ENCODE measurements at places on chromosomes 6 and 20. TPM values are rescaled to one million over a fixed set of nuclear protein-coding genes. Genes with fewer than 3 reads are reported as not detected.
A peak's percentile ranks its signal among the peaks of the same experiment; 100 is the strongest.

GRCh38 chr20:54773643-54774000, 298.2 kb downstream of the DOK5 start:
- DNase-seq = no peak
- no peak overlapping the region for H3K4me3 ChIP-seq
- H3K36me3 ChIP-seq = no peaks in the 10 kb centered on the region
- H3K4me1 ChIP-seq = no peaks in the 10 kb centered on the region
- no peak overlapping the region for H3K27ac ChIP-seq
- no peaks in the 10 kb centered on the region for H3K27me3 ChIP-seq

- DNase-seq = no peak
- peaks cover 1% of the 10 kb centered on the region for H3K4me1 ChIP-seq
- H3K27me3 ChIP-seq = no peaks in the 10 kb centered on the region
- no peak overlapping the region for H3K27ac ChIP-seq
- peaks cover 28% of the 10 kb centered on the region for H3K36me3 ChIP-seq
Observed at GRCh38 chr6:36177166-36177565, 19.4 kb upstream of the BRPF3 start.

DNA sequence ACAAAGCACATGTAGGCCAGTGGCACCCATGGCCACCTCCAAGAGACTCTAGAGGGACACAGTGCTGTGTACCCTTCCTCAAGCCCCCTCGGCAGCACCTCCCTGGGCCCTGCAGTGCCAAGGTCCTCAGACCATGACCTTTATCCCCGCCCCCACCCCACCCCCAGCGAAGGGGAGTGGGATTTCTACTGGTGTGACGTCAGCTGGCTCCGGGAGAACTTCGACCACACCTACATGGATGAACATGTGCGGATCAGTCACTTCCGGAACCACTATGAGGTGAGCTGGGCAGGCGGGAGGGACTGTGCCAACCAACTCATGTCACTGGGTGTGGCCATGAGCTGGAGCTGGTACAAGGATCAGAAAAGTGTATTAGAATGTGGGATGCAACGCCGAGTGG, 38.0 kb downstream of the TTLL9 start:
- no peaks in the 10 kb centered on the region for H3K4me1 ChIP-seq
- no peaks in the 10 kb centered on the region for H3K36me3 ChIP-seq
- no peak overlapping the region for H3K27ac ChIP-seq
- no peaks in the 10 kb centered on the region for H3K27me3 ChIP-seq

DNA sequence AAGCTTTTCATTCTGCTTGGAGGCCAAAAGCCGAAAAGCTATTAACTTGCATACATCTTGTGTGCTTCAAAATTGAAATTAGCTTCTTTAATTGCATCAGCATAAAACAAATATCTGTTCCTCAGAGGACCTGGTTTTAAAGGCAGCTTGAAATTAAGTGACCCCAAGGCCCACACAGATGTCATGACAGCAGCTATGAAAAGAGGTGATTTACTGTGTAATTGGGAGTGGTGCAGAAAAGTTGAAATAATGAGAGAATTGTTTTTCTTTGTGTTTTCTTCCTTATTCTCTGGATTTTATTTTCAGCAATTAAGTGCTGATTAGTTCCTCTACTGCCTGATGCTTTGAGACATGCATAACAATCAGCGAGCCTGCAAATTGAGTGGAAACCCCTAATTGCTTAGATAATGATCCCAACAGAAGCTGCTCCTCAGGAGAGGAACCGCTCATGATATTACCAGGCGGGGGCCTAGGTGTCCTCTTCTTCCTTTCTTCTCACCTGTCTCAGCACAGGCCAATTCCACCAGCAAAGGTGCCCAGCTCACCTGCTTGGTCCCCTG, 34.1 kb upstream of the GGTLC1 start:
- no peaks in the 10 kb centered on the region for H3K36me3 ChIP-seq
- H3K4me1 ChIP-seq = peaks cover 12% of the 10 kb centered on the region
- no peak overlapping the region for H3K27ac ChIP-seq
- DNase-seq = no peak

- H3K4me1 ChIP-seq = peaks cover 14% of the 10 kb centered on the region
- DNase-seq = no peak
- no peaks in the 10 kb centered on the region for H3K36me3 ChIP-seq
- H3K4me3 ChIP-seq = no peak overlapping the region
- H3K27me3 ChIP-seq = peaks cover 8% of the 10 kb centered on the region
Observed at GRCh38 chr6:30818391-30818841, 65.9 kb upstream of the DDR1 start.

DNA sequence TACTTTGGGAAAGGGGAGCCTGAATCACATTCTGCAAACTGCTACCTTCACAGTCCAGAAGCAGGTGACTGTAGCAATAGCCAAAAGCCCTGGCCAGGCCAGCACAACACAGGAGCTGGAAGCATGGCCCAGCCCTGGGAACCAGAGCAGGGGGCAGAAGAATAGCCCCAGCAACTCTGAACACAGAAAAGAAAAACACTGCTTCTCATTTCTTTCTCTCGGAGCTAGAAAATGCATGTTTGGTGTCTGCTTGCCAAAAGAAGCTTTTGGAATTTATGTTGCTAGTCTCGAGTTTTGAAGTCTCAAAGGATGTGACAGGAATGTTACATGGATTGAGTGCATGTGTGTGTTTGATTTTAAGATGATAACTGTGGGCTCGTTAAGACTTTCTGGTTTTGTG, 79.8 kb upstream of the SCAF8 start:
- no peak for DNase-seq
- no peak overlapping the region for H3K4me3 ChIP-seq
- H3K27ac ChIP-seq = no peak overlapping the region
- H3K36me3 ChIP-seq = no peaks in the 10 kb centered on the region

GRCh38 chr6:137013738-137014602, 30.8 kb downstream of the IL20RA start:
- H3K27me3 ChIP-seq = peaks cover 54% of the 10 kb centered on the region
- H3K27ac ChIP-seq = no peak overlapping the region
- no peak for DNase-seq
- no peaks in the 10 kb centered on the region for H3K36me3 ChIP-seq

DNA sequence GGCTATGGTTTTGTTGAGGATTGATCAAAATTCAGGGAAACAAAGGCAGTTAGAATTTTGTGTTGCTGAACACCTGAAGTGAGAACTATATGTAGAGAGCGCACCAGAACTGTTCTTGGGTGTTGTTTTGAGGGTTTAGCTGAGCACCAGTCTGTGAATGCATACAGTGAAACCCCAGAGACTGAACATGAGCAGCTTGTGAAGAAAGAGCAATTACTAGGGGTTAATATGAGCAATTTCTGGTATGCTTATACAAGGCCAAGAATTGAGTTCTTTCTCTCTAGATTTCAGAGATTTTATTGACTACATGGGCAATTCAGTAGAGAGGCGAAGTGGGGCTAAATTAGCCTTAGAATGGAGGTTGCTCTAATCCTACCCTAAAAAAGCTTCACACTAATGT, 93.9 kb downstream of the CD2AP start:
- no peak overlapping the region for H3K27ac ChIP-seq
- no peak overlapping the region for H3K4me3 ChIP-seq
- no peak for DNase-seq
- H3K4me1 ChIP-seq = no peaks in the 10 kb centered on the region
- peaks cover 20% of the 10 kb centered on the region for H3K36me3 ChIP-seq
- no peaks in the 10 kb centered on the region for H3K27me3 ChIP-seq

GRCh38 chr6:107625264-107625663, 135.3 kb downstream of the SOBP start:
- H3K36me3 ChIP-seq = no peaks in the 10 kb centered on the region
- no peak overlapping the region for H3K4me3 ChIP-seq
- DNase-seq = no peak
- no peaks in the 10 kb centered on the region for H3K27me3 ChIP-seq
- no peak overlapping the region for H3K27ac ChIP-seq

DNA sequence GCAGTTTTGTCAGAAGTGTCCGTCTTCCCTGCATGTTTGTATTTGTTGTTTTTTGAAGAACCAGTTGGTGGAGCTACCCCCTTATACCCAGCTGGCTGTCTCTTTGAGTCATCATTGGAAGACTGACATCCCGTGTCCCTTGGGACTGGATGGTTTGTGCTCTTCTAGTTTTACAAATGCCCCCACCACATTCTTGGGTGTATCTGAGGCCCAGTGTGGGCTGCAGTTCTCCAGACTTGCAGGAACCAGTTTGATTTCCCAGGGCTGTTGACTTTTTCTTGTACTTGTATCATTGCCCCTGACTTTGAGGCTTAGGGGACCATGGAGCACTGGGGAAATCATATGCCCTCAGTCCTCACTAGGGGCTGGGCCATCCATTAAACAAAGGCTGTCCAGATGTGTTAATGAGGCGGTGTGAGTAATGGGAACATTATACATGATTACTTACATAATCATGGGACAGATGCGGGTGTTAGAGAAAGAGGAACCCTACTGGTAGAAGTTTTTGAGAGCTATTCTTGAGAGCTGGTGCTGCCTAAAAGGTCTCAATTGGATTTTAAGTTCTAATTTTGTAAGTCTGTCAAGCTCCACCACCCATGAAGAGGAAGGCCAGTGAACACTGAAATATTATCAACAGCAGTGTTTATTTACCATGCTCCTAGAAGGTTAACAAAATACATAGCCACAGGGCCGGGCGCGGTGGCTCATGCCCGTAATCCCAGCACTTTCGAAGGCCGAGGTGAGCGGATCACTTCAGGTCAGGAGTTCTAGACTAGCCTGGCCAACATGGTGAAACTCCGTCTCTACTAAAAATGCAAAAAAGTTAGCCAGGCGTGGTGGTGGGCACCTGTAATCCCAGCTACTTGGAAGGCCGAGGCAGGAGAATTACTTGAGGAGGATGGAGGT, 8.5 kb downstream of the JARID2 start:
- H3K4me3 ChIP-seq = peak overlapping the region; percentile 28
- peaks cover 99% of the 10 kb centered on the region for H3K4me1 ChIP-seq
- H3K36me3 ChIP-seq = peaks cover 6% of the 10 kb centered on the region
- H3K27me3 ChIP-seq = no peaks in the 10 kb centered on the region
- DNase-seq = no peak

DNA sequence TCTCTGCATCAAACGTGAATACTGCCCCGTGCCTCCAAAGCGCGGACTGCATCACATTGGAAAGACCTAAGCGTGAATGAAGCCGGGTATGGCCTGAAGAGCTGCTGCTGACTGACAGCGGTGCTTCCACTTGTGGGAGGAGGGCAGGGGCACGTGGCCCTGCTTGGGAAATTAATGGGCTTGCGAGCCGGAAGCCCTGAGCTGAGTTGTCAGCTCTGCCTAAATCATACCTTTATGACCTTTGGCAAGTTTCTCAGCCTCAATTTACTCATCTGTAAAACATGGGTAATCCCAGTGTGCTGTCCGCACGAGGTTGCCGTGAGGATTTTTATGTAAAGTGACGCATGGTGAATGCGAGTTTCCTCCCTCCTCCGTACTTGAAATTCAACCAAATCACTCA, 67.0 kb upstream of the FOXQ1 start:
- H3K4me1 ChIP-seq = no peaks in the 10 kb centered on the region
- no peak for DNase-seq
- no peak overlapping the region for H3K27ac ChIP-seq
- H3K4me3 ChIP-seq = no peak overlapping the region

GRCh38 chr6:1575210-1576041, 34.3 kb upstream of the FOXC1 start:
- no peaks in the 10 kb centered on the region for H3K36me3 ChIP-seq
- H3K27me3 ChIP-seq = peaks cover 20% of the 10 kb centered on the region
- H3K27ac ChIP-seq = no peak overlapping the region
- peaks cover 4% of the 10 kb centered on the region for H3K4me1 ChIP-seq

DNA sequence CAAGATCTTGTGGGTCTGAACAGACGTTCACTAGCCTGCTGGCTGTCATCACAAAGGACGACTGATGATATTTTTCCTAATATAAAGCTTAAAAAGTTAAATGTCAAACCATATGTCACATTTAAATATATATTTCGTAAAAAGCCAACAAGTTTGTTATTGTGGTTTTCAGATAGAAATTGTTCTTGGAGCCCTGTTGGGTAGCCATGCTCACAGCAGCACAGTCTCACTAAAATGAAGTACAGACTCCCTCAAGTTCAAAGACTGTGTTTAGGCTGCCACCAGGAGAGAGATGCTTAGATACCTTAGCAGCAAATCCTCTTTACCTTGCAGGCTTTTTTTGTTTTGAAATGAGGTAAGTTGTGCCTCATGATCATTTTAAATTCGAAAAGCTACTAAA, 17.8 kb downstream of the EEF1E1 start:
- H3K36me3 ChIP-seq = peaks cover 70% of the 10 kb centered on the region
- no peak overlapping the region for H3K27ac ChIP-seq
- DNase-seq = no peak
- peaks cover 4% of the 10 kb centered on the region for H3K4me1 ChIP-seq
- no peak overlapping the region for H3K4me3 ChIP-seq

DNA sequence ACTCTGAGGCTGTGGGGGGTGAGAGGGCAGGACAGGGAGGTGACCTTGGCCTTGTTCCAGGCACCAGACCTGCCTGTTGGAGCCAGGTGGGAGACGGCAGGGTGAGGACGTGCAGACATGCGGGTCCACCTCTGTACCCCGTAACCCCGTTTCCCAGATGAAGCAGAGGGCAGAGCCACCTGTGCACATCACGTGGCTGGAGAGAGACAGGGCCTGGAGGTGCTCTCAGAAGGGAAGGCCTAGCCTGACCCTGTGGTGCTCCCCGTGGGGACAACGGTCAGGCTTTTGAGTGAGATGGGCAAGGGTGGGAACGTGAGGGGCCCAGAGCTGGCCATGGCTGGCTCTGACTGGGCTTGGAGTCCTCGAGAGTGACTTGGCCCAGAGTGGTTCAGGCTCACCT, 6.6 kb downstream of the NTSR1 start:
- peaks cover 21% of the 10 kb centered on the region for H3K27me3 ChIP-seq
- H3K4me1 ChIP-seq = no peaks in the 10 kb centered on the region
- DNase-seq = no peak
- H3K4me3 ChIP-seq = no peak overlapping the region
- no peak overlapping the region for H3K27ac ChIP-seq

GRCh38 chr6:14309951-14310445, 192.4 kb downstream of the CD83 start:
- peaks cover 83% of the 10 kb centered on the region for H3K4me1 ChIP-seq
- H3K27ac ChIP-seq = peak overlapping the region; percentile 24
- H3K36me3 ChIP-seq = peaks cover 3% of the 10 kb centered on the region

GRCh38 chr6:153493501-153493900, 362.4 kb upstream of the RGS17 start:
- no peaks in the 10 kb centered on the region for H3K36me3 ChIP-seq
- H3K4me3 ChIP-seq = no peak overlapping the region
- H3K27ac ChIP-seq = no peak overlapping the region

Gene C20orf204
- total RNA-seq = 2.2 TPM

Gene RNF144B
- 13.5 TPM for total RNA-seq

Gene UBE2C
- total RNA-seq = 3.3 TPM

Gene OPRL1
- total RNA-seq = 1.4 TPM

Gene L3MBTL3
- total RNA-seq = 28.0 TPM

Gene PSORS1C2
- total RNA-seq = not detected
